Stimulated activated CD8-positive, alpha-beta memory T cell treated with anti-CD3 and anti-CD28 coated beads, Interleukin-7, amount 100 ng/mL, for 48 hours (primary cell): ENCODE measurements at places on chromosomes 2 and 18.

DNA sequence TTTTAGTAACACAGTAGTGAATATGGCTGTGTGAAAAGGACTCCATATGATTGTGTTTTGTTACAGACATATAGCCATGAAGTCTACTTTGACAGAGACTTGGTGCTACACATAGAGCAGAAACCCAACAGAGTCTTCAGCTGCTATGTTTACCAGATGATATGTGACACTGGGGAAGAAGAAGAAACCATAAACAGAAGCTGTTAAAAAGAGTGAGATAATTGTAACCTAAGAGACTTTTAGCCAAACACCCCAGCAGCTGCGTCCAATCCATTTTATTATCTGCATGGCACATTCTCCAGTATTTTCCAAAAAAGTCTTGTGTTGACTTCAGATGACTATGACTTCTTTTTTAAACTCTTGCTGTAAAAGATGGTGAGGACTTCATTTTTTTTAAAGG, 41.4 kb upstream of the CYBRD1 start:
- DNase-seq = no peak

GRCh38 chr2:106830191-106830590, 55.8 kb downstream of the ST6GAL2 start:
- DNase-seq = no peak

GRCh38 chr2:200964498-200964897, 1.0 kb upstream of the ORC2 start:
- DNase-seq = no peak

DNA sequence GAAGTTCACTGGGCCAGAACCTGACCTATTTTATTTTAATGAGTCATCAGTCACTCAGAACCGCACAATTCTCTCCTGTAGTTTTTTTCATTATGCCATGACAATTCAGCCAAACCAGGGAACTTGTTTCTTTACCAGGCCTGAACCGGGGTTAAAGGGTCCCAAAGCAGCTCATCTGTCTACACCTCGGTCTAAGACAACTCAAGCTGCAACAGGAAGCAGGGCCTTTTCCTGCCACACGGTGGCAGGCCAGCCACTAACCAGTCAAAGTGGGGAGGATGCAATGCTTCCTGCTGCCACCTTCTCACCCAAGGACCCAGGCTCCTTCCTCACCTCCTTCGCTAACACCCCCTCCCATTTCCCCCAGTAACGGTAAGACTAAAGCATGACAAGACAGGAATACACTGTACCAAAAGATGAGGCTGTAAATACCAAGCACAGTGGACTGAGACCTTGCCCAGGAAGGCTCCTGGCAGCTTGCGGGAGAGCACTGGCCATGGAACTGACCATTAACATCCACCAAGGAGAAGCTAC, 56.7 kb upstream of the ACKR3 start:
- peak; percentile 29 for DNase-seq

DNA sequence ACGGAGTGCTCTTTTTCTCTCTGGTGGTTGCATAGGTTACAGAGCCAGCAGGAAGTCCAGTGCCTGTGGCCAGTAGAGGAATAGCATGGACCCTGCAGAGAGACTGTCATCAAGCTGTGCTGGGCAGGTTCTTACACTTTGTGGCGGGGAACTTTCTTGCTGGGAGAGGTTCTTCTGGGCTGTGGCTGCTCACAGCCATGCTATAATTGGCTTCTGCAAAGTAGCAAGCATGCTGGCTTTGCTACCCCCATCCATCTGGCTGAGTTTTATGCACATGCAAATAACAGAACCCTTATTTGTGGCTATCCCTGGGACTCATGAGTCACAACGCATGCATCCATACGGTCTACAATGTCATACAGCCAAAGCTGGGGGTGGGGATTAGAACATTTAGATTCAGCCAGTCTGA, 68.9 kb downstream of the PLCL1 start:
- DNase-seq = no peak

GRCh38 chr18:55073834-55074233, 114.6 kb upstream of the CCDC68 start:
- DNase-seq = no peak
